Brain (organoid and tissue), 16 donors: ENCODE measurements at places on chromosomes 2 and 18. TPM values are rescaled to one million over a fixed set of nuclear protein-coding genes. Genes with fewer than 3 reads are reported as not detected.
A peak's percentile ranks its signal among the peaks of the same experiment; 100 is the strongest.

DNA sequence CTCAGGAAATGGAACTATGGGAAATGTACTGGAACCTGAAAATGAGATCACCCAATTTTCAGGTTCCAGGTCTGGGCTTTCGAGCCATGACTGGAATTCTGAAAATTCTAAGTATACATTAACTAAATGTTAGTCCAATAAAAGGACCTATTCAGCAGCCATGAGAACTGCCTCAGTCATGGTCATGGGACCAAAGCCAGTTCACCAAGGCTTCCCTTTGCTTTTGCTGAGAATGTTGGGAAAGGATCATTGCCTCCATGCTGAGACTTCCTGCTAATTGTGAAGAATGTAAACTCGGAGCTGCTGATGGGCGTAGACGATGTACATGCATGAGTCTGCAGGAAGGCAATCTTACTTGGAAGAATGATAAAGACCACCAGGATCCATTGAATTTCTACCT, 624.4 kb upstream of the SOX11 start:
- no peak for DNase-seq

- DNase-seq, result no peak
Measured at GRCh38 chr2:29024882-29025430, 43.9 kb downstream of the TOGARAM2 start.

- DNase-seq, result no peak
Measured at GRCh38 chr2:109232909-109233308, 103.9 kb downstream of the SH3RF3 start.

DNA sequence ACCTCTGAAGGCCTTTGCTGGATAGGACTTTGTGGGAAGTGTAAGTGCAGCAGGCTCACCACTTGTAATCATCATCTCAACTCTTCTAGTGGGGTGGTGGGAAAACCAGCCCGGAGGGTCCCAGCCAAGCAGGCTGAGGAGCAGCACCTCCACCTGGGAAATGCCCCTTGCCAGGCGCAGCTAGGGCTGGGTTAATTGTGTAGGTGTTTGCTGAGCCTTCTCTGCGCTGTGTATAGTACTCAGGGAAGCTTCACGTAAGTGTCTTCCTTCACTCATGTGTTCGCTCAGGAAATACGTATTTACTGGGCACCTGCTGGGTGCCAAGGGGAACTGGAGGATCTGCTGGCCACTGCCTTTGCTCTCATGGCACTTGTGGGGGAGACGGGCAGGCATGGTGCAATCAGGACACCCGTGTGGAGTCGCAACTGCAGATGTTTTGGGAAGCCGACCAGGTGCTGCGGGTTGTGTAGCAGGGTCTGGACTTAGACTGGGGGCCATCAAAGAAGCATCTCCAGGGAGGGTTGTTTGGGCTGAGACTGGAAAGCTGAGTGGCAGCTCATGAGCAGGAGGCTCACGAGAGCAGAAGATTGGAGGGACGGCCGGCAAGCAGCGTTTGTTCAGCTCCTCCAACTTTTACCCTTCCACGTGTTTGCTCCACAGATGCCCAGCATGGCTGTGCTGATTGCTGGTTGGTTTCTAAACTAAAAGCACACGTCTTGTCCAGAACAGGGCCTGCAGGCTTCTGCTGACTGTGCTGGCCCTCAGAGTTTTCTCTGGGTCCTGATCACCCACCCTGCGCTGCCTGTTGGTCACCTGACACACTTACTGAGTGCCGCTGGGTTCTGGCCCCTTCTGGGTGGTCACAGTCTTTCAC, 164.6 kb downstream of the LDLRAD4 start:
- DNase-seq, result no peak

DNA sequence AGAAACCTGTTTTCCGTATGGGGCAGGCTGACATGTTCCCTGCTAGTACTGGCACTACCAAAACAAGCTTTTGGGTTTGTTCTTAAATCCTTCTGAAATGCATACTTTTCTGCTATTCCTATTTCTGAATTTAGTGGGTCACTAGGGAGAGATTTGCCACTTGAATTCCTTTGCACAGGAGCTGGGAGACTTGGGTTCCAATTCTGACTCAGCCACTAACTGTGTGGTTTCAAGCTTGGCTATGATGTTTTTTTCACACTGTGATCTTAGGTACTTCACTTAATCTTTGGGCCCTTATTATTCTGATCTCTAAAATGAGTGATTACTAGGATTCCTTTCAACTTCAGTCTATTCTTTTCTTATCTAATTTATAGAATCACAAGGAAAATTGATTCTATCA, 105.5 kb downstream of the BCL11A start:
- no peak for DNase-seq

DNA sequence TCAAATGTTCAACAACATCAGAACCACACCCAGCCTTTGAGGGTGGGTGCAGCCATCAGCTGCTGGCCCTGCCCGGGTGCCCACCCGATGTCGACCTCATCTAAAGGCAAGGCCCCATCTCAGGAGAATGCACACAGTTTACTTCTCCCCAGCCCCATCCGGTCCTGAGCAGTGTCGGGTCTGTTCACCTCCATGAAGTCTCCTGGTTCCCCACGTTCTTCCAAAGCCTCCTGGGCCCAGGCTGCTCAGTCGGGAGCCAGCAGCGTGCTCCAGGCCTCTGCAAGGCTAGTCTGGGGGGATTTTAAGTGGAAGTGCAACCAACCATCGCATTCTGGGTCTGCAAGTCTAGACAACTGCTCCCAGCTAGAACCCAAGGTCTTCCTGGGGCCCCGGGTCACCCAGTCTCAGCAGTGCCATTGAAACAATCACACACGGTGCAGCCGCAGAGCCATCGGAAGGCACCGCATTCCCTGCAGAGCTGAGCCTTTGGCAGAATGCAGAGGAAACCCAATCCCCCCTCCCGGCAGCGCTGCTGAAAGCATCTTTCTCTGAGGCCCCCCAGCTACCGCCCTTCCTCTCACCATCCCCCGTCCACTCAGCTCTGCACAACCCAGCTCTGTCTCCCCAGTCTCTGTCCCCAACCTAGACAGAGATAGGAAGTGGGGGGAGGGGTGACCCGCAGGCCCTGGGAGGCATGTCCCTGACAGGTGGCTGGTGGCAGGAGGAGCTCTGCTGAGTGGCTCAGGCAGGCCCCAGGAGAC, 8.5 kb downstream of the ESPNL start:
- no peak for DNase-seq

DNA sequence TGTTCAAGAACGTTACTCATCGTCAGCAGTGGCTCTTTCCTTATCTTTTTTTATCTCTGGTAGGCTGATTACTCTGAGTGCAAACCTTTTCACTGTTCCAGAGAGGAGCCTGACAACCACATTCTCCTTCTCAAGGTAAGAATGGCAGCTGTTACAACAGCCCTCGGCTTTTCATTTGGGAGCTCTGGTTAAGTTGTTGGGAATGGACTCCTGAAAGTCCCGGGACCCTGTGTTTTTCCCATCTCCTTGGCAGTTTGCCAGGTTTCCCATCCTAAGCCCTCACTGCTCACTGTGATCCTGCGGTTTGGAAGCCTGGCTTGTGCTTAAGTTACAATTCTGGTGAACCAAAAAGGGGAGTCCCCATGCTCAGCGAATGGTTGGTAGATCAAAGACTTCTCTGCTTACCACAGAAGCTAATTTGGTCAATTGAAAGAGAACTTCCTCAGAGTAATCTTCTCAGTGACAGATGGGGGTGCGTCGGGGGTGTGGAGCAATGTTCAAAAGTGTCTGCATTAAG, 122.3 kb downstream of the LYPD6B start:
- peak; percentile 47 for DNase-seq

CD28 gene
- polyA plus RNA-seq, result 0.15 TPM

DNA sequence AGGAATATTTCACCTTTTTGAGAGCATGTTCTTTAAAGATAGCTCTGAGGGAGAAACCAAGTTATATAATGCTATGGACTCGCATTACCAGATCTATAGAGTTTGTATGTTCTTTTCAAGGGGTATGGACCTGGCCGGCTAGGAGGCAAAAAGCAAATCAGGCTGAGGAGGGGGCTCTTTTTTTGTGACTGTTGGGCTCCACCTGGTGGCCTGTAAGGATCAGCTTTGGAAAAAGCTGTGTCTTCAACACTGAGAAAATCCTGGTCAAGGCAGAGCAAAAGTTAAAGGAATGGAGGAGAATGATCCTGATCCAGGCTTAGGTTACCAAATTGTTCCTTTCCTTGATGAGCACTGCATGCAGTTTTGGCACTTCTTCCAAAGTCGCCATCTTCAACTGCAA, 180.5 kb downstream of the DIS3L2 start:
- DNase-seq, result peak; percentile 5

DNA sequence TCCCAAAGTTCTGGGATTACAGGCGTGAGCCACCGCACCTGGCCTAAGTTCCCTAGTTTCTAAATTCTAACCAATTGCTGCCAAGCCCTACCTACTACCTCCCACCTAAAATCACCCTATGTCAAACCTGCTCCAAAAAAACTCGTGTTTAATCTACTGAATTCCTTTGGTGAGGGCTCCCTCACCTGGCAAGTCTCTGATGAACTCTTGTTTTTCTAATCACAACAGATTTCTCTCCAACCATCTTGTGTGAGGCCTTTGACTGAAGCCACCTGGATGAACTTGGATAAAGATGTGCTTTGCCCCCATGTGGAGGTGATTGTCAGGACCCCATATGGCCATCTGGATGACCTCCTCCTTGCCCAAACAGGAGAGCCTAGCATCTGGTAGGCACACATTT, 17.4 kb upstream of the SLC35G4 start:
- no peak for DNase-seq

DNA sequence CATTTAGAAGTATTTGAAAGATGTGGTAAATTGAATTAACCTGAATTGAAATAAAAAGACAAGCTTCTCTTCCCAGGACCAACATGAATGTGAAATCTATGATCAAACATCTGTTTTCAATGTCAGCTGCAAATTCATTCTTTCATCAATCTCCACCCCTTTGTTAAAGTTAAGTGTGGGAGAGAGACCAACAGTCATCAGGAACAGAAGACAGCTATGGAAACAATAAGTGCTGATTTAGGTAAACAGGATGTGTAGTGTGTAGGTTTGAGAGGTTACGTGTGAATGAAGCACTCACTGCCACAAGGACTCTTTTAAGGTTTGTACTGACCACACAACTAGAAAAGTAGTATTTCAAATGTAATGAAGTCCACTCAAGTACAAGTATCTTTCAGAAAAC, 1659.8 kb upstream of the CELF4 start:
- DNase-seq, result no peak

DNA sequence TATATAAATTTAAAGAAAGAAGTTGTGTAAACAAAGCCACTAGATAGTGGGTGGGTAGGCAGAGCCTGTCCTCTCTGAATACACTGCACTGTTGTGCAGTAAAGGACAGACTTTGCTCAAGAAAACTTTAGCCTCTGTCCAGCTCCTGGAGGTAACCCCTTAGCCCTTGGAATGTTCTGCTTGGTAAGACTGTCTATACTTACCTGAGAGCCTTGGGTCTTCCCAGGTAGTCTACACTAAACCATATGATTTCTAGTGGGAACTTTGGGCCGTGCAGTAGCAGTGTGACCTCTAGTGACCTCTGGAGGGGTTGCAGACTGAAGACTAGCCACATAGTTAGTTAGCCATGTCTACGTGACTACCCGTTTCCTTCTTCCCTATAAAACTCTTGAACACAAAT, 678.3 kb upstream of the NRXN1 start:
- no peak for DNase-seq

ADCY3 gene
- 37.4 TPM for polyA plus RNA-seq

EFHD1 gene
- polyA plus RNA-seq, result 263 TPM

- no peak for DNase-seq
Measured at GRCh38 chr2:233219848-233220247, 31.6 kb upstream of the ATG16L1 start.

GRCh38 chr2:22999951-23000350, 385.0 kb upstream of the KLHL29 start:
- no peak for DNase-seq

GRCh38 chr2:206144383-206144782, 14.9 kb downstream of the NDUFS1 start:
- no peak for DNase-seq
